ENCODE measurements at places on chromosomes 7 and 10.

GRCh38 chr7:99108613-99109012 lies 35.3 kb downstream of the SMURF1 start:
- DNase-seq = no peak

GRCh38 chr7:152202056-152202455 lies 176.6 kb downstream of the GALNT11 start:
- DNase-seq = no peak

DNA sequence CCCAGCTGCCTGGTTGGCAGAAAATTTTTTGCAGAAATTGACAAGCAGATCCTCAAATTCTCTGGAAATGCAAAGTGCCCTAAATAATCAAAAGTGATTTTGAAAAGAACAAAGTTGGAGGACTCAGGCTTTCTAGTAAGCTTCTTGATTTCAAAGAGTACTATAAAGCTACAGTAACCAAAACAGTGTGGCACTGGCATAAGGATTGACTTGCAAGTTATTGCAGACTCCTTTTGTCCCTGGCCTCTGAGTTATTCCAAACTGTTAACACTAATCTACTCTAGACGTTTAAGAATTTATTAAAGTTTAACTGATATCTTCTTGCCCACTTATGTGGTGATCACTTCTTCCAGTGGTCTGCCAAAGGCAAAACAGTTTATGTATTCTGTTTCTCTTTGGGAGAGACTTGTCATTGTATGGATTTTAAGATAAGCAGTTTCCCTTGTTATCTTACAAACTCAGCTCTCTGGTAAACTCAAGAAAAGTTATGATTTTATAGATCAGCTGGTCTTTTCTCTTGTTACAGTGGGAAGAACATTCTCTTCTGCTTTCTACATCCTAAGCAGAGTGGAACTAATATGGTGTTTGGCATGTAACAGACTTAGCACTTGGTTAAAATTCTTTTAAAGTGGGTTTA lies 41.4 kb downstream of the LOXL4 start:
- no peak for DNase-seq

- peak; percentile 78 for DNase-seq
Measured at GRCh38 chr10:68153473-68154210, 44.4 kb downstream of the MYPN start.

GRCh38 chr10:10293041-10293440 lies 724.6 kb upstream of the CELF2 start:
- no peak for DNase-seq

DNA sequence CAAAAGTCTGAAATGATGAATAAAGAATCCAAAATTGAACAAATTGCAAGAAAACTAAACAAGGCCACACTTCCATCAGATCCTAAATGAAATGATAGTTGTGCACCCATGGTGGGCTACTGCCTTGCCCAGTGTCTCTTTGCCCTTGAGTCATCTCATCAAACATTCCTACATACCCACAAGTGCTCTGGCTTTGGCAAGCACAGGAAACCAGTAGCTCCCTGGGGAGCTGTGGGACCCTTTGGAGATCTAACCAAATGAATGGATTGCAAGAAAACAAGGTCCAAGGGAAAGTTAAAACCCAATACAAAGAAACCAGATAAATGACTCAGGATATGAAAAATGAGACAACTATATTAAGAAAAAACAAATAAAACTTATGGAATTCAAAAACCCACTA lies 129.8 kb upstream of the TMEM229A start:
- DNase-seq = no peak

- DNase-seq = peak; percentile 51
Measured at GRCh38 chr10:131921184-131921583, 20.4 kb downstream of the PPP2R2D start.

DNA sequence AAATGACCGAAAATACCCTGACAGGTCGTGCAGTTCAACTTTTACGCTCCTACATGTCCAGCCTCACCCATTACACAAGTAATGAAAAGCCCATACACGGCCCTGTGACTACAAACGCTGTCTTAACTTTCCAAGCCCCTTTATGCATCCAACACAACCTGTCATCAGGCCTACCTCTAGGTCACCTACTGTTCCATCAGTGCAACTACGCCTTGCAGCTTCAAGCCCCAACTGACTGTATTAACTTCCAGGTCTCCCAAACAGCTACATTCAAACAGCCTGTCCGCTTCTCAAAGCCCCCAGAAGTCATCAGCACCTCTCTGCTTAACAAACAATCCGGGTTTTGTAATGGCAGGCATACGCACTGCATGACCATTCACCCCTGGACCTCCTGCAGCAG lies 19.2 kb downstream of the ZNF107 start:
- DNase-seq = no peak

- DNase-seq = no peak
Measured at GRCh38 chr10:11161096-11161495, 143.4 kb downstream of the CELF2 start.

DNA sequence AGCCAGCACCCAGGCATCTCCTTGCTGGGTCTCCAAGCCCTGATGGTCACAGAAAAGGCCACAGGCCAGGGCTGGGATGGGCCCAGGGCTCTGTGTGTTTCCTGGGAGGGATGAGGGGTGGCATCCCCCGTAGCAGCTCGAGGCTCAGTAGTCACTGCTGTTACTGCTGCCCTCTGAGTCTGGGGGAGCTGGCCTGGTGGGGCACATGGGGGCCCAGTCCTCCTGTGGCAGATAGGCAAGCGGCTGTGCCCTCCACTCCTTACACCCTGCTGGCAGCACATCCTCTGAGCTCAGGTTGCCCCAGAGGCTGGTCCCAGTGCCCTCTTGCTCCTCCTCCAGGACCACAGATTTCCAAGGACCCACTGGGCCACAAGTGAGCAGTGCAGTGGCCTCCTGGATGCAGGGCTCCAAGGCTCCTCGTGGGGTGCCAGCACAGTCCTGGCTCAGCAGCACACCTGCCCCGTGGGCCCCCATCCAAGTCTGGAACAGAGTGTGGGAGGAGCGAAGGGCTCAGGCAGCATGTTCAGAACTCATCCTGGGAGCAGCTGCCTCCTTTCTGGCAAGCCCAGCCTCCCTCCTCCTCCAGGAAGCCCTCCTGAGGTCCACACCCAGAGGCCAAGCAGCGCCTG lies 31.5 kb upstream of the TUBB8 start:
- no peak for DNase-seq

DNA sequence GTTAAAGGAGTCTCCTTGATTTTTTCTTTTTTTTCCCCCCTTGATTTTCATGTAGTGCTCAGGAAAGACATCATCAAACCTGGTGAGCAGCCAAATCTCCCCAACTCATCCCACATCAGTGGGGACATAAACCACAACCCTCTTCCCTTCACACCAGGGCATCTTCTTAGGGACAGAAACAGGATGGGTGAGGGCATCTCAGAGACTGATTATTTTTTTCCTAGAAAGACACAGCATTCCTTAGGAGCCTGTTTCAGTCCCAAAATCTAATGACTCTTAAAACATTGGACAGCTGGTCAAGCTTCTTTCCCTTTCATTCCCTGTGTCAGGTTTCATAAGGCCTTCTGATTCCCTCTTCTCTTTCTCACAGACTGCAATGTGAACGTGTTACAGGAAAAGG lies 31.5 kb upstream of the GSAP start:
- no peak for DNase-seq

- peak; percentile 86 for DNase-seq
Measured at GRCh38 chr7:7581531-7582179, 15.0 kb downstream of the MIOS start.

DNA sequence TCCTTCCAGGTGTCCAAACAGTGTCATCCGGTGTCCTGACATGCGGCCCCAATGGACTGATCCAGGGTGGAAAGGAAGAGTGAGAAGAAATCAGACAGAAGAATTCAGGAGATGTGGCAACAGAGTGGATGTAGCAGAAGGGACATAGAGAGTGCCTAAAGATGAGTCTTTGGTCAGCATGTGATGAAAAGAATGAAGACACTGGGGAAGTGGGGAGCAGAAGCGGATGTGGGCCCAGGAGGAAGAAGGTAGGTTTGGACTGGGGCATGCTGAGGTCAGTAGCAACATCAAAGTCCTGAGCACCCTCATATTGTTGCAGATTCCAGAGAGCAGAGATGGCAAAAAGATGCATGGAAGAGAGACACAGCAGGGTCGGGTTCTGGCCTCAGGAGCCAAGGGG lies 71.8 kb upstream of the STEAP1B start:
- DNase-seq = no peak

GRCh38 chr7:90648834-90649233 lies 52.7 kb downstream of the CDK14 start:
- DNase-seq = no peak

- no peak for DNase-seq
Measured at GRCh38 chr10:33180390-33180789, 154.1 kb downstream of the NRP1 start.

DNA sequence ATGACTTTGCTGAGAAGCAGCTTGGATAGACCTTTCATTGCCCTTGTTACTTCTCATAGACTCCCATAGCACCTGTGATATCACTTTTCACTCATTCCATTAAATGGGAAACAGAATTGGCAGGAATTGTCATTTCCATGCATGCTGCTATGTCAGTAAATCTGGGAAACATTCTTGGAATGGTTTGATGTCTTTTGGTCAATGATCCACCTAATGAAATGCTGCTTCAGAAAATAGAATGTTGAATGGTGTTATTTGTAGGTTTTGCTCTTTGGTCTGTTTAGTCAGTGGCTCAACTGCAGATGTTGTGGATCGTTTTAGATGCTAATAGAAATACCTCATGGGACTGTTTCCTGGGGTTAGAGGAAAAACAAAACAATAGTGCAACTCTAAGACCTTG lies 127.8 kb downstream of the PLPP4 start:
- DNase-seq = no peak

DNA sequence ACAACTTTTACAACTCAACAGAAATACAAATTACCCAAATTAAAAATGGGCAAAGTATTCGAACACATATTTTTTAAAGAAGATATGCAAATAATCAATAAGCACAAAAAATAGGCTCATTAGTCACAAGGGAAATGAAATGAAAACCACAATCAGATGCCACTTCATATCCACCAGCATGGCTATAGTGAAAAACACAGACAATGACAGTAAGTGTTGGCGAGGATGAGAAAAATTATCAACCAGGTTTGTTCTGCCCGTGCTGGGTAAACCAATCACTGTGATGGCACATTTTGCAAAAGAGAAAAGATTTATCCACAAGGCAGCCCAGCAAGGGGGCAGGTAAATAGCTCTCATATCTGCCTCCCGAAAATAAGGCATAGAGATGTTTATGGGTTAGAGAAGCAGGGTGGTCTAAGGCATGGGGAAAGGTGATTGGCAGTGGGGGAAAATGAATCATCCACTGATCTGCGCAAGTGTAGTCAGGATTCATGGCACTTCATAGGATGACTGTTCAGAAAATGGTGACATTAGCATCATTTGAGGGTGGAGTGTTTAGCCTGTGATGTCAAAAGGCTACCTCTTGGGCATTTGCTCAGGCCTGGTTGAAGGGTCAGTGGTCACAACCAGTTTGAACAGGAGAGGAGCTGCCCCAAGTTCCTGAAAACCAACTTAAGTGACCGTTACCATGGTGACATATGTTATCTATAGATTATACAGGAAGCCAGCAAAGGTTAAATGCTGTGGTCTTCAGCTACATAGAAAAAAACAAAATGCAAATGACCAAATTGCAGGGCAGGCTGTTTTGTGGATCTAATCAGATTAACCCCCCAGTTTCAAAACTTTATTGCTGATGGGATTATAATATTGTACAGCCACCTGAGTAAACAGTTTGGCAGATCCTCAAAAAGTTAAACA lies 8.0 kb upstream of the CFAP70 start:
- DNase-seq = no peak

GRCh38 chr10:42924484-42924883 lies 141.9 kb downstream of the BMS1 start:
- DNase-seq = no peak

GRCh38 chr10:3496138-3496537 lies 288.9 kb downstream of the KLF6 start:
- no peak for DNase-seq

DNA sequence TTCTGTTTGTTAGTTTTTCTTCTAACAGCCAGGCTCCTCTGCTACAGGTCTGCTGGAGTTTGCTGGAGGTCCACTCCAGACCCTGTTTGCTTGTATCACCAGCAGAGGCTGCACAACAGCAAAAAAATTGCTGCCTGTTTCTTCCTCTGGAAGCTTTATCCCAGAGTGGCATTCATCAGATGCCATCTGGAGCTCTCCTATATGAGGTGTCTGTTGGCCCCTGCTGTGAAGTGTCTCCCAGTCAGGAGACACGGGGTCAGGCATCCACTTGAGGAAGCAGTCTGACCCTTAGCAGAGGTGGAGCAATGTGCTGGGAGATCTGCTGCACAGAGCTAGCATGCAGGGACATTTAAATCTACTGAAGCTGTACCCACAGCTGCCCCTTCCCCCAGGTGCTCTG lies 26.7 kb upstream of the CROT start:
- DNase-seq = peak; percentile 48

DNA sequence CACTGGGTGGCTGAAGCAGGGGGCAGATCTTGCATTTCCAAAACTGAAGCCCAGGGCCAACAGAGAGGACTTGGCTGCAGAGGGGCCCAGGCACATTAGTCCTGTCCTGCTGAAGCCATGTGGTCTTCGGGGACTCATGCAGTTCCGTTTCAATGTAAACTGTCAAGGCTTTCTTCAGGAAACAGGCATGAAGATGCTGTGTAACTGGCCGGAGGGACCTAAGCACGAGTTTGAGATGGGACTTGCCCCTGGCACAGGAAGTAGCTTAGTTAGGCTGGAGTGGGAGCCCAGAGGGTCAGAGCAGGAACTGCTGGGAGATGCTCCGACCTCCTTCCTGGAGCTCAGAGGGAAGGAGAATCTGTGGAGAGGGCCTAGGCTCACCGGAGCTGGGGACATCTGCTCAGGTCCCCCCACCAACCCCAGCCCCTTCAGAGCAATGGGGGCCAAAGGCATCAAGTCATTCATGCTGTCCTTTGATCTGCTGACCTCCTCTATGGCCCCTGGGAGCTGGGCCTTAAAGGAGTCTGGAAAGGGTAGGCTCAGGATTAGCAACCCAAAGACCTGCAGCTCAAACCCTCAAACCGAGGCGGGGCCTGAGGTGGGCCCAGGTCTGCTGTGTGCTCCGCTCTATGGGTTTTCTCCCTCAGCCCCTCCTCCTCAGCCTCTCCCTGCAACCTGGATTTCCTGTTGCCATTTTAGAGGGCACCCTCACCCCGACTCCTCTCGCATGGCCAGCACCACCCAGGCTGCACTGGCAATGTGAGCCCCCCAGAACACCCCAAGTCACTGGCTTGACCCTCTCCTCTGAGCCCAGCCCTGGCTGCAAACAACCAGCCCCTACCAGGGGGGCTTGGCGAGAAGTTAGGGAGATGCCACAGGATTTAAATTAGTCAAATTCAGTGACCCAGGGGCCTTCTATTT lies 4.4 kb upstream of the MNX1 start:
- peak; percentile 55 for DNase-seq

GRCh38 chr7:39621261-39621660 lies 2.1 kb upstream of the RALA start:
- no peak for DNase-seq

- DNase-seq = no peak
Measured at GRCh38 chr7:74267756-74268565, 13.8 kb upstream of the RFC2 start.

DNA sequence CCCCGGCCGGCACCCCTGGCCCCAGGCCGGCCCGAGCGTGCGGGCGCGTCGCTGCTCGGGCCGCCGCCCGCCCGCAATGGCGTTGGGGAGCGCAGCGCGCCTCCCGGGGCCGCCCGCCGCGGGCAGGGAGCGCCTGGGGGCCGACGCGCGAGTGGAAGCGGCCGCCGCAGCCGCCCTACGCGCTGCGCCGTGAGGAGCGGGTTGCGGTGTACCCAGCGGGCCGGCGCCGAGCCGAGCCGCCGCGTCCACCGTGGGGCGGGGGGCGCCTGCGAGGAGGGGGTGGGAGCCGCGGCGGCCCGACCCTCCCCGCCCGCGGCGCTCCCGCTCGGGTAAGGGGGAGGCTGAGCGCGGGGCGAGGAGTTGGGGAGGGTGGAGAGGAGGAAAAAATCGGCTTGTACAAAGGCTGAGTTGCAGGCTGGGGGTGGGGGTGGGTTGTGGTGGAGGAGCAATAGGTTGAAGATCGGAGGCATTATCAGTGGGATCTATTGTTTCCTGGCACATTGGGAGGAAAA lies 473 bp downstream of the PPP1R9A start:
- peak; percentile 75 for DNase-seq

All from endodermal cell (in vitro differentiated cells).